ENCODE measurements at places on chromosomes 5 and 9. TPM values are rescaled to one million over a fixed set of nuclear protein-coding genes. Genes with fewer than 3 reads are reported as not detected.

Gene ENG
- total RNA-seq: 0.15 TPM

Gene TBC1D13
- total RNA-seq: 20.3 TPM

Gene SOWAHA
- total RNA-seq: 0.10 TPM

Gene CENPK
- total RNA-seq: 24.6 TPM

Gene PRRX2
- 5.3 TPM for total RNA-seq

Gene TCOF1
- total RNA-seq: 67.4 TPM

Gene SGCD
- total RNA-seq: 4.8 TPM

Gene IL5
- total RNA-seq: not detected

Gene STARD4
- 3.6 TPM for total RNA-seq

Gene PITX1
- total RNA-seq: 30.9 TPM

Gene SPAG8
- 0.34 TPM for total RNA-seq

Gene SLC23A1
- total RNA-seq: 1.3 TPM

Gene ABLIM3
- 23.7 TPM for total RNA-seq

Gene PSD2
- 0.01 TPM for total RNA-seq

Gene SV2C
- not detected for total RNA-seq

Gene PCDHGA8
- total RNA-seq: 0.02 TPM

Gene PCDHGA3
- 0.02 TPM for total RNA-seq

Gene PCDHGA4
- 0.13 TPM for total RNA-seq

Gene TCERG1
- 42.3 TPM for total RNA-seq

Gene TEX10
- 26.1 TPM for total RNA-seq

Gene HINT2
- 112 TPM for total RNA-seq

Gene GABRA1
- total RNA-seq: not detected

Gene ST6GALNAC6
- total RNA-seq: 21.2 TPM

Gene PKD2L2
- total RNA-seq: not detected

Gene SLC25A2
- not detected for total RNA-seq

Gene ABO
- not detected for total RNA-seq

Gene C5orf46
- total RNA-seq: not detected

Gene EPB41L4B
- total RNA-seq: 29.4 TPM

Gene ADAMTS16
- 1.4 TPM for total RNA-seq

Gene GFI1B
- total RNA-seq: 0.09 TPM

Gene ANKRD33B
- 10.5 TPM for total RNA-seq

Gene BAAT
- 0.31 TPM for total RNA-seq

Gene MARCHF3
- total RNA-seq: 1.5 TPM

Gene CNTFR
- total RNA-seq: 0.06 TPM

Gene ARHGEF37
- 2.4 TPM for total RNA-seq

Gene DMGDH
- not detected for total RNA-seq

Gene PRR16
- total RNA-seq: 0.05 TPM

Gene BTNL8
- total RNA-seq: not detected

Gene IRX2
- 1.4 TPM for total RNA-seq

Gene CCDC183
- total RNA-seq: 0.19 TPM

Gene MAN1B1
- total RNA-seq: 44.5 TPM

Gene PCDHB4
- 0.06 TPM for total RNA-seq

Gene BARHL1
- total RNA-seq: 0.03 TPM

Gene ZNF300
- total RNA-seq: 1.9 TPM

Gene STK32A
- total RNA-seq: 0.13 TPM

Gene PCDHGC3
- total RNA-seq: 5.4 TPM

Gene LAMC3
- total RNA-seq: 2.3 TPM

Gene HRCT1
- 0.34 TPM for total RNA-seq

Gene IFNA4
- not detected for total RNA-seq

Gene LTC4S
- total RNA-seq: 0.28 TPM

Gene TXNDC8
- not detected for total RNA-seq

Gene ANKRD18B
- total RNA-seq: 4.6 TPM

Gene TTC23L
- total RNA-seq: not detected

Gene CRHBP
- 0.09 TPM for total RNA-seq

Gene ECM2
- 0.17 TPM for total RNA-seq

Gene FBP1
- total RNA-seq: not detected

Gene IL13
- not detected for total RNA-seq

Gene PTPN3
- total RNA-seq: 17.5 TPM

Gene KIF4B
- total RNA-seq: 0.02 TPM
